NAMALWA (cell line): ENCODE measurements at places on chromosomes 6 and 20.

GRCh38 chr20:8602389-8603116 is 466.3 kb upstream of the PLCB4 start:
- DNase-seq: peak; percentile 16

DNA sequence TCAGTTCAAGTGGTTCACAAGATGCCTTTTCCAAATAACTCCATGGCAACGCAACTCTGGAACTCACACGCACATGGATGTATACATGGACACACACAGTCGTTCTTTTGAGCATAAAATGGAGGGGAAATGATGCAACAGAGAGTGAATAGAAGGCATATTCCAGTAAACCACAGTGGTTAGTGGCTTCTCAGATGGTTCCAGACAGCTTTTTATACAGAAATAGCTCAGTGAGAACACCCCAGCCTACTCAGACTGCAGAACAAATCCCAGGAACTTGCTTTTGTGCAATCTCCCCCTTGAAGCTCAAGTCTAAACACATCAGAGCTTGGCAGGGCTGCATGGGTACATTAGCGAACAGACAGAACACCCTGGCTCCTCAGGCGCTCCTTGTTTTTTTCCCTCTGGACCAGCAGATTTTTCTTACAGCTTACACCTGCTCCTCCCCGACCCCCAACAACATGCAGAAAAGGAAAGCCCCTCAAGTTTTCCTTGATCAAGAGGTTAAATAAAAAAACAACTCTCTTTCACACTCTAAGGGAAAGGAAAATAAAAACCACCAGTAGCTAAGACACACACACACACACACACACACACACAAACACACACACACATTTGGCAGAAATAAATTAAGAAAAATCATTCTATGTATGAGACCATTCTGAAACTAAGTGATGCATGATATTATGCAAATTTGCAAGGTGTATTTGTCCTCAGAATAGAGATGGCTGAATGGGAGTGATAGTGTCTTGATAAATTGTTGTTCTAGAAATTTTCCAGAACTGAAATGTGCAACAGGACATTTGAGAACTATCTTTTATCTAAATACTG is 51.2 kb upstream of the RANBP9 start:
- DNase-seq: peak; percentile 56

GRCh38 chr6:95686895-95687294 is 109.6 kb downstream of the MANEA start:
- DNase-seq: no peak

DNA sequence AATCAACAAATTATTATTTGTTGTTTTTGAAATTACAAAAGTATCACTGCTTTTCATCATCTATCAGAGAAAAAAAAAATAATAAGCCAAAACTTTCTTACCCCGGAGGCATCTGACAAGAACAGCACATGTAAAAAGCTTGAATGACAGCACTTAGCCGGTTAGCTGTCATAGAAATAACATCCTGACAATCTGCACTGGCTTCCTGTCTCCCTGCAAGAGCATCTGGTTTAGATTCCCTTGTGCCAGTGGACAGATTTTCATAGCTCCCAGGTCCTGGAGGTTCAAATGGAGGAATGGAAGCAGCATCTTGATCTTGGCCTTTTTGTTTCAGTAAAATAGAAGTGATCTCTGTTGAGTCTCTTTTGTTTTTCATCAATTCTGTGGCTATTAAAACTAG is 74.8 kb downstream of the HACE1 start:
- DNase-seq: no peak

DNA sequence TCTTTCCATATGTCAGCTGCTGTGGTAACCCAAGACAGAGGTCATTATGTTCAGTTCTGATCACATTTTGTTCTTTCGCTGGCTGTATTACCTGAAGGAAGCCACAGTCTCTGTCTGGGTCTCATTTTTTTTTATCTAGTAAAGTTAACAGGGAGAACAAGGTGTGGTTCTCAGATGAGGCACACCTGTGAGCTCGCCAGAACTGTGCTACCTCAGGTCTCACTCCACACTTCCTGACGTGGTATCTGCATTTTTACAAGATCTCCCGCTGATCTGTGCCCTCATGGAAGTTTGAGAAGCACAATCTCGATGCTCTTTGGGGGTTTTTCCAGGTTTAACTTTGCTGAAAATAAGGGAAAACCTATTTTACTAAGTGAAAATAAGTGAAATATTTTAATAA is 169.5 kb upstream of the CENPW start:
- DNase-seq: no peak

DNA sequence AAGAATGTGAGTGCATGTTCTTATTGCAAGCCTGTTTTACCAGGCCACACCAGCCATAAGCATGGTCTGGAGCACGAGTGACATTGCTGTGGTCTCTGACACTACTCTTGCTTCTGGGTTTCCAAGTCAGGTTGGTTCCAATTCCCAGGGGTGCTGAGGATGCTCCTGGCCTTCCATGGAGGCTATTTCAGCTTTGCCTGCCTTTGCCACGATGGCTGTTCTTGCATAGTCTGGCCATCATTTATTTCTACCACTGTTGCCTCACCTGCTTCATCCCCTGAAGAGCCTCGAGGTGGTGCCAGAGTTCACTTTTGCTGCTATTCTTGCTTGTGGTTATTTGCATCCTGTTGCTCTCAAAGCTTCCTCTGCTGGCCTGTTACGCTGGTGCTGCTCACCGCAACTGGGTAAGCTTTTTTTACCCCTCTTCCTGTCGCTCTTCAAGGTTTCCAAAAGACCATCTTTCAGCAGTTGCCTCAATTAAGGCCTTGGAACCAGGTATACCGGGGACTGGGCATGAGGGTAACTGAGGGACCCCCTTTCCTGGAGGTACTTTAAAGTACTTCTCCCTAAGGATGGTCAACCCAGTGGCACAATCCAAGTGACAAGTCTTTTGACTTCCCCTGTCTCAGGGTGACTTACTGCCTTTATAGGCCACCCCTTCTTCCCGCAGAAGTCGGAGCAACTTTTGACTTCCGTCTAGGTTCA is 64.5 kb downstream of the AKAP7 start:
- DNase-seq: peak; percentile 89

GRCh38 chr6:4687989-4688947 is 87.9 kb upstream of the CDYL start:
- DNase-seq: no peak

DNA sequence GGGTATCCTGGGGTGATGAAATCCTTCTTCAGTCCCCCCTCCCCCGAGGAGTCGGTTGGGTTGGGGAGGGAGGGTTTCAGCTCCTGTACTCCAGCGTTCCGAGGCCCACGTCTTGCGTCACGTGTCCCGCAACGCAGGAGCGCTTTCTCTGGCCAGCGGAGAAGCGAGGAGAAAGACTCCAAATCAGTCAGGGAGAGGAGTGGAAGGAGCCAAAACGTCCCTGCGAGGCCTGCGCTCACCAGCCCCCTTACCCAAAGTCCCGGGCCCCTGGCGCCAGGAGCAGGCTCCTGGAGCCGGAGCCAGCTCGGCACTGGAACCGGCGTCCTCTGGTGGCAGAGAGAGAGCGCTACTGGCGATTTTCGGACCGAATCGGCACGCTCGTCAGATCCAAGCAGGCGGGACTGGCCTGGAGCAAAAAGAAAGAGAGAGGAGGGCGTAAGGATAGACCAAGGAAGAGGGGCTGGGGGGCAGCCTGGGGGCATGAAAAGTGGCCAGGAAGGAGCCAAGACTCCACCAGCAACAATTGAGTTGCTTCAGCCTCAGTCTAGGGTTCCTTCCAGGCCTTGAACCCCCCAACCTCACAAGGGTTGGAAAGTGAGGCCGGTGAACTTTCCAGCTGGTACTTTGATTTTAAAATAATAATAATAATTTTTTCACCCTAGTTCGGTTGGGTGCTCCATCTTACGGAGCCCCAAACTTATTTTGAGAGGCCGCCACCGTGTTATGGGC is at the start of gene GNAS:
Gene GNAS, plus strand, starts transcription at position 174 of the 729 bp plus-strand sequence.
- DNase-seq: peak; percentile 39

GRCh38 chr6:157221049-157221816 is 102.1 kb downstream of the TMEM242 start:
- DNase-seq: peak; percentile 33

DNA sequence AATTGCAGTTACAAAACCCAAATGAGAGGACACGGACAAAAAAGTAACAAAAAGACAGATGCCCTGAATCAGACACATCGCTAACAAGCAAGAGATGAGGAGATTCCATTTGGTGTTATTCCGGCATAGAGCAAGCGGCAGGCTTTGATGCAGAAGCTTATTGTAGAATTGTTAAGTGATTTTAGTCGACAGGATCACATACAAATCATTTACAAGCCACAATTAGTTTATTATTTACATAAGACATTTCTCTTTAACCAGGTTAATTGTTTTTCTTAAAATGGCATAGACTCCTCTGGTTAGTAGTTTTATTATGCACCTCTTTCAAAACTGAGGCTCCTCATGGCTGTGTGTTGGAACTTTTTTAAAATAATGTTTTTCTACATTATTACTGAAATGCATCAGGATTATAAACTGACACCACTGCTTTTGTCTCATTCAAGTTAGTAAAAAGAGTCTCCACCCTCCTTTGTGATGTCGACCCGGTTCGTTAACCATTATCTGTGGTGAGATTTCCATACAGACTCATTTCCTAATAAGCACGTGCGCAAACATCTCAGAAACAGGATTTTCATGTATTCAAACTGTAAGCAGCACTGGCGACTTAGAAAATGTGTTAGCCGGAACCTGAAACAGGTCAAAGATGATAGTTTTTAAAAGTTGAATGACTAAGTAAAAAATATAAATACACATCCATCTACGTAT is 119.8 kb downstream of the COL12A1 start:
- no peak for DNase-seq

GRCh38 chr6:149190224-149190831 is 127.2 kb upstream of the TAB2 start:
- peak; percentile 52 for DNase-seq

- DNase-seq: no peak
Measured at GRCh38 chr6:129753422-129753821, 43.4 kb upstream of the ARHGAP18 start.

- DNase-seq: no peak
Measured at GRCh38 chr6:150478656-150479545, 110.1 kb downstream of the IYD start.

DNA sequence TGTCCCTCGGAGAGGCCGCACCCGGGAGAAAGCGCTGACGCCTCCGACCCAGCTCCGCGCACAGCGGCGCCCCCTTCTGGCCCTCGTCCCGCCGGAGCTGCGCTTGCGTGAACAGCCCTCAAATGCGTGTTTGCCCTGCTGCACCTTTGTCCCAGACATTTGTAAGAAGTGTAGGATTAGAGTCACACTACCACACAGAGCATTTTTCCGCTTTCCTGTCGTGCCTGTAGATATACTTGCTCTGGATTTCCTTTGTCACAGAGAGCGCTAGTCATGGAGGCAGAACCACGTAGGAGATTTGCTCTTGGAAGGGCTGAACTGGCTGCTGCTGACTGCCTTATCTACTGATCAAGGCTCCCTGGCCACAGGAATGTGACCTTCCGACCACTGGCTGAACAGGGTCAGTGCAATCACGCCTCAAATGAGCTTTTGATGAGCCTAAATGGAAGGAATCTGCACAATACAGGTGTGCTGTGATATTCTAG is 62.3 kb downstream of the PAX1 start:
- no peak for DNase-seq

DNA sequence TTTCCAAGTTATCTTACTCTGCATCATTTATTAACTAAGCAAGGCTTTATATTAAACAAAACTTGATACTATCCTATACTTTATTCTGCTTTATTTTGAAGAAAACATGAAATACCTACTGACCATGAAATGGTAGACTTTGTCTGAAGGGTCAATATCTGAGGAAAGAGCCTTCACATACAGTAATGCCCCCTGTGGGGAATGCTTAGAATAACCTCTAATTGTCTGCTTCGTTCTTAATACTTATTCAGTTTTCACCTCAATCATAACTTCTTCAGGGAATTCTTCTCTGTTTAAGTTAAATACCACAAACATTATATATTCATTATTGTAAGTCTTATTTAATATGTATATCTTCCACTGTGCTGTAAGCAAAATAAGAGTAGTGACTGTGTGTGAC is 498.9 kb upstream of the MANEA start:
- DNase-seq: no peak

DNA sequence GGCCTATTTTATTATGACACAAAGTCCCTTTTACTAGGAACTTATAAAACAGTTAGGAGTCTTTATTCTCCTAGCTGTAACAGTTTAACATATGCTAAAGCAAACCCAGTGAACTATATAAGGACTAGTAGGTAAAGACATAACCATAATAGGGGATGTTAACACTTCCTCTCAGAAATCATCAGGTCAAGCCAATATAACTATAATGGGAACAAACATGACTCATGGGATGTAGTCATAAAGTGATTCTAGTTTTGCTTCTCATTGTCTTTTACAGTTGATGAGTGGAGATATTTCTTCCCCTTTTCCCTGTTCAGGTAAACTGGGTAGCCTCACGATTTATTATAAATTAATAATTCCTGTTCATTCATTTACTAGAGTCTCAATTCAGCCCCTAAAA is 9.7 kb downstream of the PTCHD4 start:
- DNase-seq: no peak

DNA sequence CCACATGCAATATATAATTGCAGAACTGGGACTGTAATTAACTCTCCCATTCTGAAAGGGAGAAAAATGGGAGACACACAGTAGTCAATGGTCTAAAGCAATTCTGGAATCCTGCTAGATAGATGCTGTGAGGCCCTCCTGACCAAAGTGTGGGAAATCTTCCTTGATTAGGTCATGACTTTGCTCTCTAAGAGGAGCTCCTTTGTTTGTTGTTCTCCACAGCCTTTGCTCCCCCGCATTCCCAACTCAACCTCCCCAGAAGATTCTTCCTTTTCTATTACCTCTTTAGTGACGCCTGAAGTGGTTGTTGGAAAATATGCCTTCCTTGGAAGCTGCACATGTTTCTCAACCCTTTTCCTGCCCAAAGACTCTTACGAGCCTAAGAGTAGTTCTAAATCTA is 28.8 kb upstream of the LIN28B start:
- DNase-seq: no peak

DNA sequence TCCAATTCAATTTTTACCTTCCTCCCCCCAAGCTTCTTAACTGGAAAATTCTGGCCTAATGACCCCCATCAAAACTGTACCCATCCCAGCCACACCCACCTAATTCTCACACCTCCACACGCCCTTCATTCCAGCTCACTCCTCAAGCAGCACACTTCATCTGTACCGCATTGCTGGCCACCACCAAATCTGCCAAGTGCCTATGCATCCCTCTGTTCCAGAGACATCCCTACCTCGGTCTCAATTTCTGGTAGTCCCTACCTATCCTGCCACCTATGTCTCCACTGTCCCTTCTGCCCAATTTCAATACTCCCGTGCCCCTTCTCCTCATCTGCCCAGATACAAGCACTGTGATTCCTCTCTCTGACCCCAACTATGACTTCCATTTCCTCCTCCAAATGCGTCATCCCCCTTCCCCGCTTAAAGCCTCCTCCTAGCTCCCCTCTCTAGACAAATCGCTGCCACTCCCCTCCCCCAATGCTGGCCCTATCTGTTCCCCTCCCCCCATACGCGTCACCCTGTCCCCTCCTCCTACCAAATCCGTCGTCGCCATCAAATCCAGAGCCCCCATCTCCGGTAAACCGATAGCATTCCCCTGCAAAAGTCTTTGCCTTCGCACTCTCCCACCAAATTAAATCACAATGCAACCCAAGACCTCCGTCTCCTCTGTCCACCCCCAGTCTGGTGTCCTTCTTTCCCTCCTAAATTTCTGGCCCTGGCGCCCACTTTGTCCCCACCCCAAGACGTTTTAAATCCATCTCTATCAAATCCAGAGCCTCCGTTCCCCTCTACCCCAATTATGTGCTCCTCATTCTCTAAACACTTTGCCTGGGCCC is 1.2 kb downstream of the MTCH1 start:
- no peak for DNase-seq
